ENCODE measurements at places on chromosomes 2 and 18.

- DNase-seq = no peak
These were observed 484.7 kb downstream of the EIPR1 start for GRCh38 chr2:2892892-2893291.

GRCh38 chr2:19488009-19488691 is 129.7 kb upstream of the OSR1 start:
- DNase-seq = no peak

GRCh38 chr18:44771956-44772917 is 91.5 kb downstream of the SETBP1 start:
- DNase-seq = no peak

- no peak for DNase-seq
These were observed 42.7 kb downstream of the ACSL3 start for GRCh38 chr2:222903234-222904220.

- DNase-seq = no peak
These were observed 55.9 kb downstream of the UNC50 start for GRCh38 chr2:98664323-98664722.

DNA sequence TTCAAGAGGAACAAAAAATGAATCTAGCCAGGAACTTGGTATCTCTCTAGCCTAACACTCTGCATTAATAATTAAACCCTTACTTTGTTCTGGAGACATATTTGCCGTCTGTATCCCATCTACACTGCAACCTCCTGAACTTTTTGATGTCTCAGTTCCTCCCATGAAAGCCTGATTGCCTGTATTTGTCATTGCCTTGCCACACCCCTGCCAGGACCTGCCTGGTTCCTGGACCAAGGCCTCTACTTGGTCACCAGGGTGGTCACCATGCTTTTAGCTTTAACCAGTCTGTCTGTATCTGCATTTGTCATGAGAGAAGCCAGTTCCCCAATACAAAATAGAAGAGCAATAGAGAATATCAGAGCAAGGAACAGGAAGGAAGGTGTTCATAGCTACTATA is 58.8 kb upstream of the NOL4 start:
- no peak for DNase-seq

GRCh38 chr18:27049969-27050368 is 135.1 kb downstream of the CHST9 start:
- no peak for DNase-seq

DNA sequence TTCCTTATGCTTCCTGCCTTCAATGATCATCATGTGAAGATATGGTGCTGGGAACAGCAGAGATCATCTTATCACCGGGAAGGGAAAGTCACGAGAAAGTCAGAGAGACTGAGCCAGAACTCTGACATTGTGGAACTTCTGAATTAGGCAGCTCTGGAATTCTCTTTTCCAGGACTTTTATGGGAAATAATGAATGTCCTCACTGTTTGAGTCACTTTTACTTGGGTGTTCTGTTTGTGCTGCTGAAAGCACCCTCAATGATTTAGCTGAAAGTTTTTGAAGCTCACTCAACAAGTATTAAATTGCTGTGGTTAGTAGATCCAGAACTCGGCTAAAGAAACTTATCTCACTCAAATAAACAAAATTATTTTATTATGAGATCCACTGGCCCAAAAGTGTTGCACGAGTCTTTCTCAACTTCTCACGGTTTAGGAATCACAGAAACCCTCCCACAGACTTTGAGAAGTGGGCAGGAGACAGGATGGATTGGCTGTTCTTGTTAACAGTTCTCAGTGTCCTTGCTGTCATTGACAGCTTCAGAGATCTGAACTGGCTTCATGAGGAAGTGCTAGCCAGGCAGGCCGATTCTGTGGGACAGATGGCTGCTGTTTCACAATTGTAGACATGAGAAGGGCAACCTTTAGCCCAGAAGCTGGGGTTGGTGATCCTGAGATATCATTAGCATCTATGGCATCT is 26.4 kb upstream of the ATRAID start:
- DNase-seq = no peak

DNA sequence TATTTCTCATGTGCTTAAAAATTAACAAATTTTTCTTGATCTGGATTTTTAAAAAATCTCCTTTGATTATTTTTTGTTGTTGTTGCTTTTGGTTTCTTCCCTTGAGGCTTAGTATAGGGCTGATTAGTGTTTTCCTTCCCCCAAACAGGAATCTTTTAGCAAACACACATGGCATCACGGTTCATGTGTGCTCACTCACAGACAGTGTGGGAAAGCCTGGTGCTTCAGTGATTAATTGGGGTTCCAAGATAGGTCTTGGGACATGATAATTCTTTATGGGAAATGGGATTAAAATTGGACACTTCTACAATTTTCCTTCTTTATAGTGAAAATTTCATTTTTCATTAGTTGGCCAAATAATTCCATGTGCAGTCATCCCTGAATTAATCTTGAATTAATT is 153.9 kb upstream of the SOX11 start:
- DNase-seq = no peak

DNA sequence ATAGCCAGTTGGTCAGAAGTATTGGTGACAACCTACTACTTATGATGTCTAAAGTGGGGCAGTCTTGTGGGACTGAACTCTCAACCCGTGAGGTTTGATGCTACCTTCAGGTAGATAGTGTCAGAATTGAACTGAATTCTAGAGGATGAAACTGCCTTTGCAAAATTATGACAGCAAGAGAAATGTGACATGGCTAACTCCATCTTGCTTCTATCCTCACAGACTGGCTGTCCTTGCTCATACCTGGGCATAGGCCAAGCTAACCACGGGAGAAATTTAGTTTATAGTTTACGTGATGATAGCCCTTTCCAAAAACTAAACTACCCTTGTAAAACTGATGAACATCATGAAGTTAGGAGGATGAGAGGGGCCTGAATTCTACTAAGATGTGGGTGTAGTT is 24.9 kb upstream of the TGIF1 start:
- DNase-seq = no peak

DNA sequence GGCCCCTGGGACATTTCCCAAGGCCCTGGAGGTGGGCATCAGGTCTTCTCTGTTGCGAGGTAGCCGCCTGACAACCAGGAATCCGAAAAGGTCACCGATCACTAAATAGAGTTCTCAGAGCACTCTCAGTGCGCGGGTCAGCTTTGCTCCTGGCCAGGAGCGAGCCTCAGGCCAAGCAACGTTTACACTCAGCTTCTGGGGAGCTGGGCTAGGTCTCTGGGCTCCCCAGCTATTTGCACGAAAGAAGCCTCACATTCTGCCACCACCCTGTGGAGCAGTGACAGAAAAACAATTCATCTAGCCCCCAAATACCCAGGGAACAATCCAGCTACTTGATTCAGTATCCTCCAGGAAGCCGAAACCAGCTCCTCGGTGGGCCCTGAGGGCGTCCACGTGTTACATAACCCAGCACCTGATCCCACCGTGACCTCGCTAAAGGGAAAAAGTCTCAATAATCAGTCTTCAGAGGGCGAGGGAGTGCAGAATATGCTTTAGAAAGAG is 3.3 kb downstream of the SH3BP4 start:
- no peak for DNase-seq

- no peak for DNase-seq
These were observed 587.9 kb downstream of the NRXN1 start for GRCh38 chr2:50443868-50444630.

GRCh38 chr2:18475884-18476283 is 84.6 kb downstream of the RDH14 start:
- no peak for DNase-seq

DNA sequence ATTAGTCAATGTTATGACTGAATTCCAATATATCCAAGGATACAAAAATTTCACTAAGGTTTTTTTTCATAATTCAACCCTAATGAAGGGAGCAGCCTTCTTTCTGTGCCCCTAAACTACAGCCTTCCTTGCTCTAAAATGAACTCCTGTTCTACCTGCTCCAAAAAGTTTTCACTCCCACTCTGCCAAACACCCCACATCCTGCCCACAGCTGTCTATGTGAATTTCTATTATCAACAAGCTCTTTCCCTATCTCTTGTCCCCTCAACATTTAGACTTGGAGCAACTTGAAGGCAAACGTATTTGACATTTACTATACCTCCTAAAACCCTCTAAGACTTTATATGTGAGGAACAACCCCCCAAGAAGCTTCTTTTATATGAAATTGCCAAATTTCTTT is 2.5 kb downstream of the STAT4 start:
- DNase-seq = no peak

DNA sequence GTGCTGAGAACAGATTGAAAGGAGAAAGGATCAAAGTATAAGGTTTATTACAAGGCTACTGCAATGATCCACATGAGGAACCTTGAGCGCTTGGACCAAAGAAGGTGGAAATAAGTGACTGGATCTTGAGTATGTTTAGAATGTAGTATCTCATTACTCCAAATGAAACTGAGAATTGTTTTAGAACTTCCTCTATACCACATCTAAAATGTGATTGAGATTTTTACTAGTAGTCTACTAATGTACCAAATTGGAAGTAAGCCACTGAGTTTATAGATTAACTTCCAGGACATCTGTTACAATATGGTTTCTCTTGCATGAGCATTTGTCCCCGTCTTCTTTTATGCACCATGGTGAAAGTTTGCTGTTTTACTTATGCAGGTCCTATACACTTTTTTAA is 300.5 kb downstream of the SUCLG1 start:
- no peak for DNase-seq

DNA sequence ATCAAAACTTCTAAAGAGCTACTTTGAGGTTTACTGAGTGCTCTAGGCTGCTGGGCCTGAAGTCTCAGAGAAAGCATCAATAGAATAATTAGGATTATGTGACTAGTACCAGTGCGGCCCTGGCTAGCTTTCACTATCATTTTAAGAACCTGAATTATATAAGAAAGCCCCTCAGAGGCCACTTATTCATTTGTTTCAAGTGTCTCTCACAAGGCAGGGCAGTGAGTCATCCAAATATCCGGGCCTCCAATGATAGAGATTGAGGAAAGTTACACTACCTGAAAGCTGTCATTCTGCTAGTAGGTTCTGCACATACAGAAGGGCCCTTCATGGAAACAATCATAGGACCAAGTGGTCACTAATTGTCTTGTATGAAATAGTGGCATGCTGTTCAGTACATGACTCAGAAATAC is 193.1 kb downstream of the L3MBTL4 start:
- no peak for DNase-seq

GRCh38 chr2:104433657-104434056 is 420.3 kb upstream of the POU3F3 start:
- no peak for DNase-seq

GRCh38 chr2:25566094-25566493 is 107.3 kb downstream of the DTNB start:
- no peak for DNase-seq

GRCh38 chr2:33214857-33215256 is 261.6 kb upstream of the RASGRP3 start:
- no peak for DNase-seq

DNA sequence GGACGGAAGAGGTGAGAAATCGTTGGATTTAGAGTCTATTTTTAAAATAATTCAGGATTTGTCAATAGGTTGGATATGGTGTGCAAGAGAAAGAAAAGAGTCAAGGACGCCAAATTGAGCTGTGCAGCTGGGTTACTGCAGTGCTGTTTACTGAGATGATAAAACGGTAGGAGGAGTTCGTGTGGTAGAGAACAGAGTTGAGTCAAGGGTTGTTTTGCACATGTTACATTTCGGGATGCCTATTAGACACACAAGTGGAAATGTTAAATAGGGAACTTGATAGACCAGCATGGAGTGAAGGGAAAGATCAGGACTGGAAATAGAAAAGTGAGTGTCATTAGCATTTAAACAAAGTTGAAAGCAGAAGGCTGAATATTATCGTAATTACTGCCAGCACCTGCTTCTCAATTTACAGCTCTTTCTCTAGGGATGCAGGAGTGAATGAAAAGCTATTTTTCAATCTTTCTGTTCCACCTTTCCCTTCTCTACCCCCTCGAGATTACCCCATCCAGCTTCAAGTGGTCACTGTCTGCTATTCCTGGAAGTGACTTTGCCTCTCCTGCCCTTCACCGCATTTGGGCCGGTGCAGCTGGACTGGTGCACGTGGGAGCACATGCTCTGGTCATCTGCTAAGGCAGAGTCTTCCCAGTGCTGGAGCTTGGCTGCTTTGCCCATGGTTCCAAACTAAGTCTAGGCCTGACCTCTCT is 30.3 kb downstream of the GPR75 start:
- DNase-seq = no peak

- DNase-seq = no peak
These were observed 74.0 kb downstream of the BCL11A start for GRCh38 chr2:60479226-60480088.

DNA sequence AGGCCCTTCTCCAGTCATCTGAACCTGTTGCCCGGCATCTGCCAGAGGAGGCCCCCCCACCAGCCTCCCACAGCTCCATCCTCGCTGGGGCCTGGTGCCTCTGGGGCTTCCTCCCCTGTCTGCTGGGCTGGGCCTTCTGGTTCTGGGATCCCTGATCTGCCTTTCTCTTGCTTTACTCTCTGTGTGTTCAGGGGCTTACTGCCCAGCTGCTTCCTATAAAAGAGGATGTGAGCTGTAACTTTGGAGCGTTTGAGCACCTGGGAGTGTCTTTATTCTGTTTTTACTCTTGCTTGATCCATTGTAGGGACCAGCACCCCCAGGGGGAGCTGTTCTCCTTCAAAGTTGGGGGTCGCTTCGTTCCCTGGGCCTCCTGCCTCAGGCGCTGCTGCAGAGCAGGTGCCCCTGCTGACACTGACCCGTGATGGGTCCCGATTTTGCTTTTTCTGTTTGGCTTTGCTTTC is 23.1 kb upstream of the FAHD2A start:
- DNase-seq = no peak

- DNase-seq = no peak
These were observed 46.8 kb downstream of the ZC3H15 start for GRCh38 chr2:186532891-186533290.

DNA sequence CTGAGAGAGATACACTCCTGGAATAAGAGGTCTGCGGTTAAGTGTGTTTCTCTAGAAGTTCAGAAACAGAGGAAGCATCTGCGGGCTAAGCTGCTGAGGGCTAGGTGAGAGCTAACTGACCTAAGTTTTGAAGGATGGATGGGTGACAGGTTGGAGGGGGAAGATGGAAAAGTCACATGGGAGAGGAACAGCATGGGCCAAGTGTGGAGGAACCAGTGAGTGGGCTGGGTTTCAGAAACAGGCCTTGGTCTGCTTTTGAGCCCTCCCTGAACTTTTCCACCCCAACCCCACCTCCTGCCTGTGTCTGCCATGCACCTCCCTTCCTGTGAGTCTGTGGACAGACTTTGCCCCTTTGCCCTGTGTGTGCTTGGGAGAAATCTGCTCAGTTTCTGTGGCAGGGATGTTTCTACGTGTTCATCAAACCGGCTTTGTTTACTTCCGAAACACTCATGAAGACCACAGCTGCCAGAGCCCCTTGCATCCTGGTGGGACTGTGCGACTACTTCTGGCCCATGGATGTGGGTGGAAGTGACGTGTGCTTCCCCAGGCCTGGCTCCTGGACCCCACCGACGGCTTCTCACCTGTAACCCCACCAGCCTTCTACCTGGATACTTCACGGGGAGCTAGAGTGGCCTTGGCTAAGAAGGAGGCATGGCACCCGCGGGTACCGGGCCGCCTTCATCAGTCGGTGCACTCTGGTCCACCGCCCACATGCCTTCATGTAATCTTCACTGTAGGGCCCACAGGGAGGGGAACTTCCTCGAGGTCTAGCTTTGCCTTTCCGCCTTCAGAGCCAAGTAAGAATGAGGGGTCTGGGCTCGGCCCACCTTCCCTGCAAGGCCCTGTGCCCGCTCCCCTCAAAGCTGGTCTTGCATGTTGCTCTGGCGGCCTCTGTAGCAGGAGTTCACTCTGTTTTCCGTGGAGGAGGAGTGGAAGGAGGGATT is 1.4 kb upstream of the HPCAL1 start:
- no peak for DNase-seq

- no peak for DNase-seq
These were observed 1668.7 kb downstream of the SUCLG1 start for GRCh38 chr2:82790206-82791021.

- no peak for DNase-seq
These were observed 771.9 kb downstream of the ERBB4 start for GRCh38 chr2:211766689-211767088.

- DNase-seq = no peak
These were observed 126.3 kb upstream of the OSR1 start for GRCh38 chr2:19484736-19485135.

Data from activated CD8-positive, alpha-beta memory T cell treated with anti-CD3 and anti-CD28 coated beads for 1 hour (primary cell).